ENCODE measurements at places on chromosomes 2 and 18.

- DNase-seq: no peak
These were observed 34.5 kb downstream of the EMILIN2 start for GRCh38 chr18:2881088-2881839.

- no peak for DNase-seq
These were observed 61.3 kb downstream of the ZBTB7C start for GRCh38 chr18:48347756-48348326.

DNA sequence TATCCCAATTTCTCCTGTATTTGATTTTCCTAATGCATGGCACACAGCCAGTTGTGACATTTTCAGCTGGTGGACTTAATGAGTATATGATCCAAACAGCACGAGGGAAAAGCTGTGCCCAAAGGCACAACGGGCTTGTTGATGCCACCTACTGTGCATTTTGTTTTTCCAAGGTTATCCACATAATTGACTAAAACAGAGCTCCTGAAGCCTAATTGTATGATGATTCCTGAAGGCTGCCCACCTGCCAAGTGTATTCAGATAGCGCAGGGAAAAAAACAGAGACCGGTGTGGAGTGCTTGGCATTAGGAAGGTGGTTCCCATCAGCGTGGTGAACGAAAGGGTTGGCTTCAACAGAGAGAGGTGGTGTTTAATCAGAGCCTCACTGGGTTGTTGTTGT lies 14.9 kb downstream of the RBMS1 start:
- DNase-seq: no peak

- no peak for DNase-seq
These were observed 10.4 kb downstream of the NR4A2 start for GRCh38 chr2:156322051-156322685.

DNA sequence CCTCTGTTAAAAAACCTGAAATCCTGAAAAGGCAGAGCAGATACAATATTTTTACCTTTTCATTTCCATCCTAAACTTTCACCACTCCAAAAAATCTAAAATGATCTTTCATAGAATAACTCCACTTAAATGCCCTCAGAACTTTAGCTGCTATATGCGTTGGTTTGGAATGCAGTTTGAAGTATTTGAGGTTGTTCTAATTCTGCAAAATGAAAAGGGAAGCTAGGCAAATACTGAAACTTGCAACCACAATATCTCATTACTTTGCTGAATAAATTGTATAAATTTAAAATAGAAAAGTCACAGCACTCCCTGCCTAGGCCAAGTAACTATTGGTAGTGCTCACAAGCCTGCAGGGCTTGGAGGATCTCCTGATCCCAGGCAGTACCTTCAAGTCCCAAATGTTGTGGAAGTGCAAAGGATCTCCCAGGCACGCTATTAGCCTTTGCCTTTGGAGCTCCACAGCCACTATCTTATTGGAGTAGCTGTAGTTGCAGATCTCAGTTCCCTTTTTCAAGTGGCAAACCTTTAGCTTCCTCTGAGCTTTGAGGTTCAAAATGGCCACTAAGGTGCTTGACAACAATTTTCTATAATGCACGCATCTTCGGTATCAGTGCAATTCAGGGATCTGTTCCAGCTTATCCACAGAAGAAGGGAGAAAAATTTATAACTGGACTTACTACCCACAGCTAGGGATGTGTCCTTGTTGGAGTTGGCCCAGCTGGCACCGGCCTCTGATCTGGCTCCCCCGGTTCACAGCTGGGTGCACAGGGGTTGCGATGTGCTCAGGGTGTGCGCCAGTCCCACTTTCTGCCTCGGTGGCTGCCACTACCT lies 43.4 kb upstream of the ANKRD62 start:
- no peak for DNase-seq

GRCh38 chr18:6281874-6282273 lies 132.8 kb downstream of the L3MBTL4 start:
- DNase-seq: no peak

DNA sequence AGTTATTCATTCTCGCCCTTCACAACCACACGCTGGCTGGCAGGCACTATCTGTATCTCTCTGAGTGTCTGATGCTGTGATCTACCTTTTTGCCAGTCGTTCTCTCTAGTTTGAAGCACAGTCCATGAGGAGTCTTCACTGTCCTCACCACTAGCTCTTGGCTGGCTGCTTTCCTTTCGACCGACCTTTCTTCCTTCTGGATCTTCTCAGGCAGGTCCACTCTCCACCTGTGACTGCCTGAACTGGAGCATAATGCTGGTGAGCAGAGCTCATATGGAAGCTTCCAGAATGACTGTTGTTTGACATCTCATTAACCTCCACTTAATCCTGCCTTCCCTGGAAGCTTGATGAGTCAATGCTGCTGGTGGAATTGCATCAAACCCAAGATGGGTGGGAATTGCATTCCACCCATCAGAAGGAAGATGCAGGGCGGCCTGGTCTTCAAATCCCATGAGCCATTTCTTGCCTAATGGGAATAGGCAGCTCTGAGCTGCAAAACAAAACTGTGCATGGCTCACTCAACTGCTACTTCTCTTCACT lies 283.5 kb upstream of the HDAC4 start:
- DNase-seq: no peak

DNA sequence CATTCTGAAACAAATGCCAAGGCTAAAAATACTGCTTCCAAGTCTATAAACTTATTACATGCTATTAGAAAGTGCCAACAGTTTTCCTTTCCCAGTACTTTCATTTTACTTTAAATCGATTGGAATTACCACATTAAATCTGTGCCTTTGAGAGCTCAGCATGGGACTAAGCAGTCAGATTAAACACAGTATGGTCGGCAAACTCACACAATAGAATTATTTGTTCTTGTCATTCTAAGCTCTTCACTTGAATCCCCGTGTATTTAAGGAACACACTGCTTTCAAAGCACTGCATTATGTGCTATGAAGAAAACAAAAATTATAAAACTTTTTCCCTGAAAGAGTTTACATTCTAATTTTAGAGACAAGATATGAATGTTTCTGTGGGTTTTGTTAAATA lies 444.4 kb upstream of the SLC39A10 start:
- no peak for DNase-seq

DNA sequence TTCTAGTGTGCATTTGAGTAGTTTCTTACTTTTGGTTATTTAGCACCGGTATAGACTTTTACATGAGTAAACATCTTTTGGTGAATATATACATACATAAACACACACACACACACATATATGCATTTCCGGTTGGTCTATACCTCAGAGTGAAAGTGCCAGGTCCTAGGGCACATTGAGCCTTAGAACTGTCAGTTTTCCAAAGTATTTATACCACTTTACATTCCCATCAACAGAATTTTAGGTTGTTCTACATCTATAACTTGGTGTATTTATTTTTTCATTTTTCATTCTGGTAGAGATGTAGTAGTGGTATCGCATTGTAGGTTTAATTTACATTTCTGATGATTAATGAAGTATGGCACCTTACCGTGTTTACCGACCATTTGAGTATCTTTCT lies 22.6 kb downstream of the MMADHC start:
- no peak for DNase-seq

DNA sequence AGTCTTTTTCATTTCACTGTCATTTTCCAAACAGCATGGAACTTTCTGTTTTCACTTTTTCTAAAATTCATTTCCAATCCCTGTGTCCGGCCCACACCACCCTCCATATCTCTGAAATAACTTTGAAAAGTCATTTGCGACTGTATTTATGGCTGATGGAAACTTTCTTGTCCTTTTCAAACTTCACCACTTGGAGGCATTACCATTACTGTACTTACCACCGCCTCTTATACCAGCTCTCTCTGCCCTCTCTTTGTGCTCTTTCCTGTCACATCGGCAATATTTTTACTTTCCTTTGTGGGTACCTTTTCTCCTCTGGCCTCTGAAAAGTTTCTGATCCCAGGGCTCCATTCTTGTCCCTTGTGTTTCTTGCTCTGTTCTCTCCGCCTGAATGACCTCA lies 39.5 kb upstream of the IL1RL1 start:
- DNase-seq: no peak

GRCh38 chr18:73551211-73551610 lies 596.4 kb downstream of the FBXO15 start:
- no peak for DNase-seq

DNA sequence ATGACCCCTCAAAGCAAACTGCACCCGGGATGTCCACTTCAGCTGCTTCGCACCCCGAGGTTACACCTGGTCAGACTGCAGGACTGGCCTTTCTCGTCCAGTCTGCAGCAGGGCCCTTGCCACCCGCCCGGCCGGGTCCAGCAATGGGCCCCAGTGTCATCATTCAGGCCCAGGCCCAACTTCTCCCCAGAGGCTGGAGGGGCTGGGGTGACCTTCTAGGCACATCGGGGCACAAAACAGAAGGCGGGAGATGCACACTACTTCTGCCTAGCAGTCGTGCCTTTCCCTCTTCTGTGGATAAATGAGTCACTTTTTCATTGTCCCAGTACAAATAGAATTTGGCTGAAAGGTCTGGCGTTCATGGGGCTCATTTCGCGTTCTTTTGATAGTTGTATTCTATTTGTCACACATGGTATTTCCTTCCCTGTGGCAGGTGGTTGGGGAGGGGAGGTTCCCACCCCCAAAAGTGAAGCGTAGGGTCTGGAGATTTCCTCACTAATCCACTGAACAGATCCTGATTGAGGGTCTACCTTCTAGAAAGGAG lies 56.9 kb upstream of the ID2 start:
- no peak for DNase-seq

GRCh38 chr2:72897785-72898584 lies 10.8 kb downstream of the SPR start:
- no peak for DNase-seq

GRCh38 chr2:224520064-224520463 lies 65.1 kb downstream of the CUL3 start:
- no peak for DNase-seq

- DNase-seq: no peak
These were observed 115.6 kb downstream of the COLEC12 start for GRCh38 chr18:384897-385296.

DNA sequence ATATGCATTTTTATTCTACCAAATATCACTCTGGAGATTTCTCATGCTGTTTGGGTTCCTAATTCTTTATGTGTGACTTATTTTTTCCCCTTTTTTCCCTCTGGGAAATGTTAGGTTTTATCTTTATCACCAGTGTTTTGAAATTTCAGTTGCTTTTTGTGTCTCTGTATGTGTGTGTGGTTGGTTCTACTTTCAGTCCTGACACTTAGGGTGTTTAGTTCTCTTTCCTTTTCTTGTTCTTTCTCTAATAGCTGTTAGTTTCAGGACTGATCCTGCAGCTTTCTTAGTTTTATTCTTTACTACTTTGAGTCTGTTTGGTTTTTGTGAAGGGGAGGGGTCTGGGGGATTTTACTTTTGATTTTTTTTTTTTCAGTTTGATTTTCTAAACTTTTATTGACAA lies 23.1 kb downstream of the PPM1B start:
- no peak for DNase-seq

DNA sequence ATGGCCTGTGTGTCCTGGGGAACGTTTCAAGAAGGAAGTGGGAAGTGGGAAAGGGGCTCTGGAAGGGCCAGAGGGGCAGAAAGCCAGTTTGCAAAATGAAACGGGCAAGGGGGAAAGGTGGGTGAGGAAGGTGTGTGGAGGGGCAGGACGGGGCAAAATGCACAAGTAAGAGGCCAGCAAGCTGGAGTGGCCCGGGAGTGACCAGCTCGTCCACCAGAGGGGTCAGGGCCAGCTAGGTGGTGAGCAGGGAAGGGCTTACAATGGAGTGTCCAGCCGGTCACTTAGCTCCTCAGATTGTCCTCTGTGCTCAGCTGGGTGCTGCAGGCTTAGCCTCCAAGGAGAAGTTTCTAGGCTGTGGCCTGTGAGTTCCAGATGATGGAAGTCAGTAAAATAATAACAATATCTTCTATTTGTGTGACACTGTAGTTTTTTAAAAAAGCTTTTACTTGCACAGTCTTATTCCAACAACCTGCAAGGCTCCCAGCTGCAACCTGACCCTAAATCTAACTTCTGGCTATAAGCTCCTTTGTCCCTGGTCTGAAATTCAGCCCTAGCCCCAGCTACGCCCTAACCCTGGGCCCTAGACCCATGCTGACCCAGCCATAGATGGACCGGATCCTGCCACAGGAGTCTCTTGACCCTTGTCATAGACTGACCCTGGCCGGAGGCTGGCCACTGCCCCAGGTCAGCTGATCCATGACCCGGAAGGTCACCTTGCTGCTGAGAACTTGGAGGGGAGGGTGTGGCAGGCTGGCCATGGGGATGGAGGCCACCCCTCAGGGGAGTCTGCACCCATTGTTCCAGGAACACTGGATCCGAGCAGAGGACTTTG lies 29.2 kb downstream of the MYO7B start:
- no peak for DNase-seq

DNA sequence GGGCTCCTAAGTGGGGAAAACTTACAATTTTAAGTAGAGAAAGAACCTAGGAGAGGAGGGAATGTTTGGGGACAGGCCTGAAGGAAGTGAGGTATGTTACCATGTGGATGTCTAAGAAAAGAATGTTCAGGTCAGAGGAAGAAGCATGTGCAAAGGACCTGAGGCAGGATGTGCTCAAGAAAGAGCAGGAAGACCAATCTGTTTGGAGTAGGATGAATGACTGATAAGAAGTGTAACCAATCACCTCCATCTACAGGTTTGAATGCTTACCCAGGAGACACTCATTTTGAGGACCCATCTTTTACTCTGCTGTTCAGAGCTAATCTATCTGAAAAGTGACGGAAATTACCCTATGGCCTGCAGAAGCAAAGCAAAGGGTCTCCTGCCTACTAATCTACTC lies 342.3 kb downstream of the ARHGAP15 start:
- no peak for DNase-seq

DNA sequence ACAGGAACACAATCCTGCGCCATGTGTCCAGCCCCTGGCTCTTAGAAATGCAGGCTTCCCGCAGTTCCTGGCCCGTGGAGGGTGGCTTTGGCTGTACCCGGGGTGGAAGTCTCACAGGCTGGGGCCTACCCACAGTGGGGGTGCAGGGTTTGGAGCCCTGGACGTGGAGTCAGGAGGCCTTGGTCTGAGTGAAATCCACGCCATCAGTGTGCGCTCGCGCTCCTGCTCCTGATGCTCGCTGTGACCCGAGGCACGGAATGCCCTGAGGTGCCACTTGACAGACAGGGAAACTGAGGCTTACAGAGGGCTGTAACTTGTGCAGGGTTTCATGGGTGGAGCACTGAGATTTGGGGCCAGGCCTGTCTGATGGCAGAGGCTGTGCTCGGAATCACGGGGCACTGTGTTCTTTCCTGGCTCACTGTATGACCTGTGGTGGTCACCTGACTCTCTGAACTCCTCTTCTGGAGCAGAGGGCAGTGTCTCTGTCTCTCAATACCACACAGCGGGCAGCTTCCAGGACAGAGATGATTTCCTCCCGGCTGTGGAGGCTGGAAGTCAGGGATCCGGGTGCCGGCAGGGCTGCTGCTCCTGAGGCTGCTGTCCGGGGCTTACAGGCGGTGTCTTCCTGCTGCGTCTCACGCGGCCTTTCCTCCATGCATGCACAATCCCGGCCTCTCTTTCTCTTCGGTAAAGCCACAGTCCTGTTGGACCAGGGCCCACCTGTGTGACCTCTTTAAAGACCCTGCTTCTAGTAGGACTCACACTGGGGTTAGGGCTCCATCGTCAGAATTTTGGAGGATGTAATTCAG lies 25.9 kb upstream of the ALLC start:
- DNase-seq: no peak

All from cortex of kidney (tissue), 1 donor.